ENCODE measurements at places on chromosomes 7 and 10.

DNA sequence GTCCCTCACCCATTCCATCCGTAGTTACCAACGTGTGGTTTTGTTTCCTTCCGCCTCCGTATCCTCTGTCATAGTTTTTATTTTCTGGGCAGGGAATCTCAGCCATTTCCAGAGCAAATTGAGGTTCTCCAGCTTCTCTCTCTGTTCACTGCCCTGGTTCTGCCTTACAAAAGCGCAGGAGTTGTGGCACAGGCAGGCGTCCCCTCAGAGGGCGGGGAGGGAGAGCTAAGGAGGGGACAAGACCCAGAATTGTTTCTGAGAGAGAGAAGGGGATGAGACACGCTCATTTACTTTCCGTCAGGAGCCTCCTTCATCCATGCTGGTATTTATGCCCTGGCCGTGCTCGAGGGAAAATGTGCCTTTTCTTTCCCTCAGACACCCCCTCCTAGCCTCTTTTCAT is 71.0 kb downstream of the SH2D4B start:
- no peak for DNase-seq

GRCh38 chr7:130639388-130639787 is 29.2 kb downstream of the COPG2 start:
- DNase-seq: no peak

DNA sequence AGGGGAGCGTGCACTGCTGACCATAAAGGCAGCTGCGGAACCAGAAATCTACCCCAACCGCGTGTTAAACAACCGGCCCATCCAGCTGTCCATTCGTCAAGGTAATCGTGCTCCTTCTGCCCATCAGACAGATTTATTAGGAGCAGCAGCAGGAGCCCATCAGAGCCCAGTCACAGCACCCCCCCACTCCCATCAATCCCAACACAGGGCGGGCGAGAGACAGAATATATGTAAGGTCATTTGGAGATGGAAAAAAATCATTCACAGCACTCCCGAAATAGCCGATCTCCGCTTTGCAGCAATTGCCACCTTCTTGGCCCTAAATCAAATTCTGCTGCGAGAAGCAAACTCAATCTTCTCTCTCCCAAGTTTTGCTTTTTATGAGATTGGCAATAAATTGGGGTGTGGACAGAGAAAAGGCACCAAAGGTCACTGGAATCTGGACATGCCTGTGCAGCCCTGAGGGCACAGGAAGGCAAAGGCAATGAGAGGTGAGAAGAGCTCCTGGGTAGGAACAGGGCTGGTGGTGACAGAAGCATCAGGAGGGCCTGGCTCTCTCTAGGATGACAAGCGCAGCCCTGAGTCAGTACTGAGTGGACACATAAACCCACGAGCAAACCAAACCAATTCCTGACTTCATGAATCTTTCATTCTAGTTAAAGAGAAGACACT is 145.0 kb upstream of the ZMIZ1 start:
- DNase-seq: no peak

- DNase-seq: no peak
These were observed 10.9 kb downstream of the GPR141 start for GRCh38 chr7:37694208-37695094.

GRCh38 chr7:106916679-106917078 is 51.6 kb downstream of the PIK3CG start:
- no peak for DNase-seq

- DNase-seq: no peak
These were observed 49.0 kb upstream of the ARHGAP12 start for GRCh38 chr10:31977440-31978155.

DNA sequence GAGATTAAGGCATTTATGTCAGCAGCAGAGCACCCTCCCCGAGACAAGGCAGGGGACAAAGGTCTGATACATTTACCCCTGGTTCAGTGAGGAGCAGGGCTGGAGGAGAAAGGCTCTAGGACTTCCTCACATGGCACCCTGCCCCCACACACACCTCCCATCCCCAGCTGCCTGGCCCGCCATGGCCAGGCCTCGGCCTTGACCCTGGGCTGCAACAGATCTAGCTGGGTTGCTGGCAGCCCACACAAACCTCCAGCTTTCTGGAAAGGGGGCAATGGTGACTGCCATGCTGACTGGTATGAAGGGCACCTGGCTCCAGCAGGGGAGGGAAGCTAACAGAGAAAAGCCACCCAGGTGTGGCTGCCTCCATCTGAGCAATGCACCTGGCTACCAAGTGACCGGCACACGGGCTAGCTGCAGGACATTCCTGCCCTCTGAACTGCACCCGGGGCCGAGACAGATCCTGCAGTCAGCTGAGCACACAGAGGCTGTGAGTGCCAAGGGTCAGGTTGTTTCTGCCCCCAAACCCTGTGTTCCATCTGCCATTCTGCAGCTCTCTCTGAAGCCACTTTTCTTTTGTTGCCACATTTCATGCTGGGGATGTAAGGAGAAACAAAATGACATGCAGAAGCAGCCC is 85.8 kb upstream of the LRRC18 start:
- no peak for DNase-seq

DNA sequence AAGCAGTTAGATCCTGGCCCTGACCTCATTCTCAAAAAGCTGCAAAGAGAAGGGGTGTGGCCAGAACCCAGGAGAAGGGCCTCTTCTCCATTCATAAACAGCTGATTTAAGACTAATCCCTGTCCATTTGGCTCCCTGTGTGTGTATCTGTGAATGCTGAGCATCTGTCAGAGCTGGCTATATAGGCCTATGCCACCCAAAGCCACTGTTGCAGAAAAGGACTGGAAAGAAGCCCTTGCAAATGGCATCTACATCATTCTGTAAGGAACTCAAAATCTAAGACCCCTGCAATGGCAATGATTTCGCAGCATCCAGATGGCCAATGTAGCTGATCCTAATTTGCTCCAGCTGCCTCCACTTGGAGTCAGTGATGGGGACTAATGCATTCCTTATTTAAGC is 384.5 kb downstream of the KCNMA1 start:
- DNase-seq: no peak

- no peak for DNase-seq
These were observed 27.6 kb upstream of the NEUROG3 start for GRCh38 chr10:69600761-69601330.

DNA sequence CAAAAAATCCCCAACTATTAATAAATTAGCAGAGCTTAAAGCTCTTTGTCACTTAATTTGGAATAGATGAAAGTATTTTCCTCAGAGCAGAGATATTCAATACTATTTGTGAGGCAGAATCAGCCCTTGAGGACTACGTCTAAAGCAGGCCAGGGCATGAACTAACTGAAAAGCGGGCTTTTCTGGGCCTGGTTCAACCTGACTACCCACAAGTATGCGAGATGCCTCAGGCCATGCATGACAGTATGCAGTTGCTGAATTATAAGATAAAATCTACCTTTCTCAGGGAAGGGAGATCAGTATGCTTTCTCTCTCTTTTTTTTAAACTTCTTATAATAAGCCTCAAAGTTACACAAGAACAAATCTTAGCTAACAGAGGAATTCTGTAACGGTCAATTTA is 20.1 kb downstream of the TMEM168 start:
- no peak for DNase-seq
